Left cardiac atrium (tissue), 4 donors: ENCODE measurements at places on chromosomes 5 and 9. TPM values are rescaled to one million over a fixed set of nuclear protein-coding genes. Genes with fewer than 3 reads are reported as not detected.
A peak's percentile ranks its signal among the peaks of the same experiment; 100 is the strongest.

The IRX1 gene
- total RNA-seq = not detected

DNA sequence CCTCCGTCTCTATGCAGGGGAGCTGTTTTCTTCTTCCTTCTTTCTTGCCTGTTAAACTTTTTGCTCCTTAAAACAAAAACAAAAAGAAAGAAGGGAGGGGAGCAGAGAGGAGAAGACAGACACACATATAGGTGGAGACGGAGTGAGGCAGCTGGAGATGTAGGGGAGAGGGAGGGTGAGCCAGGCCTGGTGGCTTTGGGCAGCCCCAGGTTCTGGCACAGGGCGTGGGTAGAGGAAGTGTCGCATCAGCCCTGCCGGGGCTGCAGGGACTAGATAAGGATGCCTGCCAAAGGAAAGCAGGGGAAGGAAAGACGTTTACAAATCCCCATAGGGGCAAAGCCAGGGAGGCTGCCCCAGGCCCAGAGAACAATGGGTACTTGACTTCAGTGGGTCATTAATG lies 38.7 kb upstream of the PTGS1 start:
- DNase-seq = peak; percentile 66

DNA sequence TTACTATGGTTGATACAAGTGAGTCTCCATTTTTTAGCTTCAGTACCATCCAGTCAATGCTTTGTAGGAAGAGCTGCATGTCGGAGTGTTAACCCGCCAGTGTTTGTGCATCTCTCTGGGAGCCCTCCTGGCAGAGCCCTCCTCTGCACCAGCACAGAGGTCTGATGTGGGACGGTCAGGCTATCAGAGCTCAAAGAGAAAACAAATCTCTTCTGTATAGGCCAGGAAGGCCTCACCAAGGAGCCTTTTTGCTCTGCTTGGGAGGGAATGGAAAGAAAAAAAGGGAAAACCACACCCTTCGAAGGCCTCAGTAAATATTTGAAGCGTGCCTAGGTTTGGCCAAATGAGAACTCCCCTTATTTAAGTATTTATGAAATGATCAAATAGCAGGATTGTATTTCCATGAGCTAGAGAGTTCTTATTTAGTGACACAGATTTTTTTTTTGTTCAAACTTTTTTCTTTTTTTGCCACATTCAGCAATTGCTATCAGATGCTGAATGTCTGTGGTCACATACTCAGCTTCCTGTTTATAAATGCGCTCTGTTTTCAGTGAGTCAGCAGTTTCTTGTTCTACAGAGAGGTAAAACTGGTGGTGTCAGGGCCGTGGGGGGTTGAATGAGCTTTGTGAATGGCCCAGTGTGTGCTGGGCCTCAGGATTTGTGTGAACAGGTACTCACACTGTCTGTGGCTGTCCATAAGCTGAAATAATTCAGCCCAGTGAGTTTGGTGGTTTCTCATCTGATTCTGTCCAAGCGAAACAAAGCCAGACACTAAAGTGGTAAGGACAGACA lies 226.6 kb downstream of the SNX18 start:
- no peak for DNase-seq

GRCh38 chr5:10576121-10576789 lies 12.4 kb downstream of the ANKRD33B start:
- DNase-seq = no peak

DNA sequence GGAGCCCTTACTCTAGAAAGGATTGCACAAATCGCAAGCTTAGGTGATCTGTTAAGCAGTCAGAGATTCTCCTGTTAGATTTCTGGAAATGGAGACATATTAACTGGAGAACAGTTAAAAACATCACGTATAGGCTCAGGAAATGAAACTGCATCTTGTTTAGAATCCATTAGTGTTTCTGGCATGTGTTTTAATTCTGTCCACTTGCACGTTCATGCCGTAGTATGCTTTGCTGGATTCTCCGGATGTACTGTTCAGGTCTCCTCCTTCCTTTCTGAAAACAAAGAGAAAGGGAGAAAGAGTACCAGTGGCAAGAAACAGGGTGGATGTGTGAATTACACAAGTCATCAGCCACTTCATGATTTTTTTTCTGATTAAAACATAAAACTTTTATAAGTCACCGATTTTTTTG lies 2.5 kb upstream of the RGMB start:
- no peak for DNase-seq

GRCh38 chr9:87569008-87569509 lies 71.4 kb downstream of the DAPK1 start:
- no peak for DNase-seq
